ENCODE measurements at places on chromosomes 4 and X.

GRCh38 chr4:152166567-152166966, 369.3 kb downstream of the FBXW7 start:
- no peak overlapping the region for H3K4me3 ChIP-seq
- no peak overlapping the region for H3K27ac ChIP-seq
- no peaks in the 10 kb centered on the region for H3K36me3 ChIP-seq
- DNase-seq: no peak

GRCh38 chr4:121998024-121998423, 46.2 kb upstream of the TRPC3 start:
- no peak overlapping the region for H3K4me3 ChIP-seq
- no peaks in the 10 kb centered on the region for H3K4me1 ChIP-seq
- DNase-seq: no peak
- H3K27ac ChIP-seq: no peak overlapping the region

- no peak overlapping the region for H3K4me3 ChIP-seq
- DNase-seq: no peak
- no peaks in the 10 kb centered on the region for H3K4me1 ChIP-seq
- H3K36me3 ChIP-seq: no peaks in the 10 kb centered on the region
- H3K27ac ChIP-seq: no peak overlapping the region
- no peaks in the 10 kb centered on the region for H3K27me3 ChIP-seq
These were observed 239.9 kb downstream of the PCDH10 start for GRCh38 chr4:133389029-133389428.

DNA sequence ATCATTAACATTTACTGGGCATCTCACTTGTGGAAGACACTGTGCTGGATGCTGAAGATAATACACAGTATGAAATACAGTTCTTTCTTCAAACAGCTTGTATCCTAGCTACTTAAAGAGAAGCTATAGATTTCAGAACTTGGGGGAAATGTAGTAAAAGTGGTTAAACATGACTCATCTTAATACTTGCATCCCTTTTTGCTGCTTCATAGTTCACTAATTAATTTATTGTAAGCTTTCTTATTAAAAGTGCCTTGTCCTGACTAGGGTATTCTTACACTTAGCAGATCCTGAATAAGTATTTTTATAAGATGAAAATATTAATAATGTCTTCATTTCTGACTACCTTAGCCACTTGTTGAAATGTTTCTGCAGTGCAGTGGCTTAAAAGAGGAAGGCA, 132.8 kb upstream of the STIM2 start:
- H3K4me3 ChIP-seq: no peak overlapping the region
- no peaks in the 10 kb centered on the region for H3K27me3 ChIP-seq
- H3K27ac ChIP-seq: no peak overlapping the region
- H3K36me3 ChIP-seq: no peaks in the 10 kb centered on the region
- H3K4me1 ChIP-seq: no peaks in the 10 kb centered on the region

DNA sequence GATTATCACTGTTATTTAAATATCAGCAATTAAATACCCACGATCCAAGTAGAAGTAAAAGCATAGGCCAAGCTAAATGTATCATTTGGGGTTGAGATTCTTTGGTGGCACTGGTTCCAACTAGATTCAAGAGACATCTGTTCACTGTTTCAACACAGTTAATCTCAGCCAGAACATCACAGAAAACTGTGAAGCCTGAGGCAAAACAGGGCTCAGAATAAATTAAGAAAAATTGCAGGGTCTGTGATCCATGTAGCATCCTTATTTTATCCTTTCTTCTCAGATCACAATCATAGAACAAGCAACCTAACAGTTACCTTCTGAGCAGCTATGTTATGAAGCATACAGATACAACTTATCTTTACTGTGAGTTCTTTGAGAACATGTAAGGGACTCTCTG, 23.7 kb downstream of the YTHDC1 start:
- no peaks in the 10 kb centered on the region for H3K27me3 ChIP-seq
- DNase-seq: no peak
- no peak overlapping the region for H3K27ac ChIP-seq

DNA sequence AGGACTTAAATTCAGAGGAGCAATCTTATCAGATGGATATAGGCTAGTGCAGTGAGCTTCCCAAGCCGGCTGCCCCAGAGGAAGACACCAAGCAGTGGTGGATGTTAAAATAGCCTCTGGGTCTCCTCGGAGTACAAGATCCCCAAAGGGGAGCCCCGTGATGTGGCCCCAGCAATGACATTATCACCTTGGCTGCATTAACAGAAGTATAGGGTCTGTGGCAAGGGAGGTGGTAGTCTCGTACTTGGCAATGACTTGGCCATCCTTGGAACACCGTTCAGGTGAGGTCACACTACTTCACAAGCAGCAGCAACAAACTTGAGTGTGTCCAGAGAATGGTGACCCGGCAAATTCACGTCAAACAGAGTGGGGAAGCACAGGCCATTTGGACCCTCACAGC, 67.8 kb downstream of the PSAPL1 start:
- H3K27me3 ChIP-seq: peaks cover 11% of the 10 kb centered on the region
- H3K4me3 ChIP-seq: no peak overlapping the region
- no peaks in the 10 kb centered on the region for H3K36me3 ChIP-seq
- no peak overlapping the region for H3K27ac ChIP-seq
- H3K4me1 ChIP-seq: no peaks in the 10 kb centered on the region

- H3K27me3 ChIP-seq: no peaks in the 10 kb centered on the region
- H3K4me1 ChIP-seq: no peaks in the 10 kb centered on the region
- DNase-seq: no peak
- H3K27ac ChIP-seq: no peak overlapping the region
These were observed 83.6 kb downstream of the GAB1 start for GRCh38 chr4:143420227-143420626.

DNA sequence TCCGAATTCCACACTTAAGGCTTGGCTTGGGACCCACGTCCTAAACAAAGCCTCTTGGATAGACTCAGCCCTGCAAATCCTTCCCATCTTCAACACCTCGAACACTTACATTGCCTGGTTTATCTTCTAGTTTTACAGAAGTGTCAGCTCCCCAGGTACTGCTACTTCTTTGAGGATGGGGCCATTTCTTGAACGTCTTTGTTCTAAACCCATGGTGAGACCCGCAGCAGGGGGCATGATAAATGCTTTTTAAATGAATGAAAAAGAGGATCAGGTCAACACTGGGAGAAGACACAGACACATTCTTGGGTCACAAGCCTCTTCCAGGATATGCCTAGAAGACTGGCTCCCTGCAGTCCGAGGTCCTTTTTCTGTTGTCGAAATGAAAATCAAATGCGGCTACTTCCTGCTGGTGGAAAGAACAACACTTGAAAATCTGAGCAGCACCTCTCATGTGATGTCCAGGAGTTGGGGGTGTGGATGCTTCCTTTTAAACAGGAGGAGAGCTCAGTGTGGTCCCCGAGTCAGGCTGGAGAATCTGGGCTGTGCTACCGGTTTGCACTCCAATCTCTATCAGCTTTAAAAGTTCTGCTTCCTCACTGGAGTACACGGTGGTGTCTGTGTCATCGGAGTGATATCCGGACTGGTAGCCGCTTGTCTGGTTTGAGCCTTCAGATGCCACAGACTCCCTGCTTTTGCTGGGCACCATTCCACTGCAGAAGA, 45.8 kb downstream of the KDR start:
- H3K27ac ChIP-seq: no peak overlapping the region
- H3K4me3 ChIP-seq: no peak overlapping the region
- H3K27me3 ChIP-seq: no peaks in the 10 kb centered on the region
- H3K36me3 ChIP-seq: no peaks in the 10 kb centered on the region
- H3K4me1 ChIP-seq: no peaks in the 10 kb centered on the region

GRCh38 chrX:156008915-156009314, 11.4 kb downstream of the IL9R start:
- no peak for DNase-seq
- no peak overlapping the region for H3K4me3 ChIP-seq
- no peaks in the 10 kb centered on the region for H3K36me3 ChIP-seq
- no peaks in the 10 kb centered on the region for H3K4me1 ChIP-seq
- H3K27me3 ChIP-seq: no peaks in the 10 kb centered on the region
- H3K27ac ChIP-seq: no peak overlapping the region

DNA sequence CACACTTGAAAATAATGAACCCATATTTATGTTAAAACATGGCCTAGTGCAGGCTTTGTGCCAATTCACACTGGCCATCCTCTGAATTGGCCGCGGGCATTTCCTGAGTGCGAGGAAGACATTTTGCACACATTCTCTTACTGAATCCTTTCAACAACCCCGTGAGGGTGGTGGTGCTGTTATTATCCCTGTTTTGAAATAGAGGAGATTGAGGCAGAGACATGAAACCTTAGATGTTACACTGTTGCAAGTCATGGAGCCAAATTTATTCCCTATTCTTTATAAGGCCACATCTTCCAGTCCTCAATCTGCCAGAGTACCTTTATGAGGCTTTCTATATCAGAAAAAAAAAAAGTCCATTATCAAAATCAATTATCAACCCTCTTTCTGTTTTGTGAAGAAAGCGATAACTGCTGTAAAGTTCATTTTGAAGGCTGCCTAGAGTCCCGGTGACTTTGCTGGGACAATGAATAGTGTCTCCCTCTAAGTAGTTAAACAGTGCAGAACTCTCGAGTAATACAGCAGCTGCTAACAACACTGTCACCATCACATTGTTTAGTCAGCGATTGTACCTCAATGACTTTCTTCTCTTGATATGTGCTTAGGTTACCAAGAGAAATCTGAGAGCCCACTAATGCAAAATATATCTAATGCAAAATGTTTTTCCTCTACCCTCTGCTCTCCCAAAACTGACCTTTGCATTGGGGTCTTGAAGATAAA, 242.3 kb upstream of the PPARGC1A start:
- no peaks in the 10 kb centered on the region for H3K4me1 ChIP-seq
- no peak overlapping the region for H3K27ac ChIP-seq
- no peak for DNase-seq
- H3K36me3 ChIP-seq: no peaks in the 10 kb centered on the region
- no peak overlapping the region for H3K4me3 ChIP-seq
- H3K27me3 ChIP-seq: no peaks in the 10 kb centered on the region

DNA sequence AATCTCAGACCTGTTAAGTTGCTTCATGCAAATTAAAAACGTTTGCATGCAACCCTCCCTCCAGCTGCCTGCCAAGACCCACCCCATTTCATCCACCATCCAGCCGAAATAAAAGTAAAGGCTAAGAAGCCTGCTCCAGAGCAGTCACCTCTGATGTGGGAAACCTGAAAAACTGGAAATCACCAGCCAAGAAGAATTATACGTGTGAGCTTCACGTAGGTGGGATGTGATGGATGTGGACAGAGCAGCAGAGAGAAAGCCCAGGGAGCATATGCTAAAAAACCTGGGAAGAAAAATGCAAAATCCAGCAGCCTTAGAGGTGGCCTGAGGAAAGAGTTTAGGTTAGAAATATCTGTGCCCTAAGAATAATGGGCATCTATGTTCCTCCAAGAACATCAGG, 160.6 kb upstream of the STS start:
- no peak for DNase-seq
- H3K4me1 ChIP-seq: no peaks in the 10 kb centered on the region
- no peaks in the 10 kb centered on the region for H3K27me3 ChIP-seq
- H3K36me3 ChIP-seq: no peaks in the 10 kb centered on the region
- no peak overlapping the region for H3K27ac ChIP-seq

DNA sequence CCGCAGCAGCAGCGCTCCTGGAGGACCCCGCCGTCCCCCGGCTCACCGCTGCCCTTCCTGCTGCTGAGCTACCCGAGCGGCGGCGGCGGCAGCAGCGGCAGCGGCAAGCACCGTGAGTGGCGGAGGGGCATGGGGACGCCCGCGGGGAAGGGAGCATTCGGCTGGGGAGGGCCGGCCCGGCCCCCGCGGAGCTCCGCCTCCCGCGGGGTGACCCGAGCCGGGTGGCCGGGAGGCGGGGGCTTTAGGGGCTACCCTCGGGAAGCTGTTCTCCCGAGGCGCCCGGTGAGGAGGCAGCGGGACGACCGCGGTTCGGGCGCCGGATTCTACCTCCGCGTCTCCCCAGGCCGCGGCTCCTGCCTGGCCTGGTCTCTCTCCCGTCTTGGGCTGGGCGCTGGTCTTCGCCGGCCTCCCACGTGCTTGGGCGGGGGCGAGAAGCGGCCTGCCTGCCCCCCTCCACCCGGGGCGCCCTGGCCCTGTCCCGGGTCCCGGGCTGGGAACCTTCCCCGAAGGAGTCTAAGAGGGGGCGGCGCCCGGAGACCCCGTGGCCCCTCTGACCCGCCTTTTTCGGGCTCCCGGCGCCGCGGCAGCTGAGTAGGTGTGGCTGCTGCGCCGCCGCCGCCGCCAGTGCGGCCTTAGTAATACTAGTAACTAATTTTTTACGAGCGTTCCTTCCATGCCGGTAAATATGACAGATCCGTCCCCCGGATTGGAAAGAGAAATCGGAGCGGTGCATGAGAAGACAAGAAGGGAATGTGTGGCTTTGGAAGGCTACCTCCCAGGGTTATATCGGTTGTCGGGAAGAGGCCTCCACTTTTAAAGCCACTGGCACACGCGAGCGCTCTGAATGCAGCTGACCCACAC, 16.4 kb upstream of the RUFY3 start:
- peak; percentile 72 for DNase-seq
- H3K4me1 ChIP-seq: peaks cover 35% of the 10 kb centered on the region
- H3K36me3 ChIP-seq: no peaks in the 10 kb centered on the region
- H3K4me3 ChIP-seq: peak overlapping the region; percentile 95
- H3K27ac ChIP-seq: peak overlapping the region; percentile 91

DNA sequence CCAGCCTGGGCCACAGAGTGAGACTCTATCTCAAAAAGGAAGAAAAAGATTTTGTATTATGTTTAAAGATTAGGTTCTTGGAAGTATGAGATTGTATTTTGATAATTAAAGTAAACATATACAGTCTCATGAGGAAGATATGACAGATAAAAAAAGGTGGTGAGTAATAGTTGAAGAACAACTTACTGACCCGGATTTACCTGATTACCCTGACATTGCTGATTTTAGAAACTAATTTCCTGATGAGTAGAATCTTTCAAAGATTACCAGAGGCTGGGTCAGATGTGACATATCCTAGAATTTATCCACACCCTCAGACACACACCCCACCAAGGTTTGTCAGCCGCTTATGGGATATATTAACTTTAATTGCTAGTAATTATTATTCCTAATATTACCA, 9.5 kb downstream of the CDKL5 start:
- H3K27me3 ChIP-seq: no peaks in the 10 kb centered on the region
- no peak overlapping the region for H3K4me3 ChIP-seq
- no peak for DNase-seq
- no peaks in the 10 kb centered on the region for H3K4me1 ChIP-seq

GRCh38 chr4:89725268-89725667, 111.7 kb downstream of the SNCA start:
- H3K27me3 ChIP-seq: no peaks in the 10 kb centered on the region
- no peaks in the 10 kb centered on the region for H3K4me1 ChIP-seq
- no peaks in the 10 kb centered on the region for H3K36me3 ChIP-seq
- H3K4me3 ChIP-seq: no peak overlapping the region
- DNase-seq: no peak

DNA sequence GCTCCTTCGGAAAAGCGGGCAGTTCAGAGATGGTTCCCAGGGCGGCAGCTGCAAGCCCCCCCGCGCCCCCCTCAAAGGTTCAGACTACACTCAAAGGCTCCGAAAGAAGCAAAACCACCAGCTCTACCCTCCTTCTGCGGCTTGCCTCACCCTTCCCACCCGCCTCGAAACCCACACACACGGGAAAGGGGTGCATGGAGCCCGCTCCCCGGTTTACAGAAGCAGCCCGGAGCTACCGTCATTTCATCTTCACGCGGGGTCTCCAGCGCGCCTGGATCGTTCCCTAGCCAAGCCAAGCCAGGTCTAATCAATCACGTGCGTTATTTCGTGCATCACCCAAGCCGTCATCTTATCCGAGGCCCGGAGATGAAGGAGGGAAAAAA, 1.2 kb downstream of the NLGN4X start:
- no peaks in the 10 kb centered on the region for H3K36me3 ChIP-seq
- no peaks in the 10 kb centered on the region for H3K4me1 ChIP-seq
- no peak for DNase-seq
- peaks cover 38% of the 10 kb centered on the region for H3K27me3 ChIP-seq
- H3K27ac ChIP-seq: no peak overlapping the region
- H3K4me3 ChIP-seq: no peak overlapping the region

Data from adrenal gland (tissue), 19 donors.